Left lung (tissue), 14 donors: ENCODE measurements at places on chromosomes 13 and 19. TPM values are rescaled to one million over a fixed set of nuclear protein-coding genes. Genes with fewer than 3 reads are reported as not detected.

Gene PGLYRP1
- polyA plus RNA-seq, result 0.84 TPM

Gene ADAMTS10
- polyA plus RNA-seq, result 59.9 TPM

DNA sequence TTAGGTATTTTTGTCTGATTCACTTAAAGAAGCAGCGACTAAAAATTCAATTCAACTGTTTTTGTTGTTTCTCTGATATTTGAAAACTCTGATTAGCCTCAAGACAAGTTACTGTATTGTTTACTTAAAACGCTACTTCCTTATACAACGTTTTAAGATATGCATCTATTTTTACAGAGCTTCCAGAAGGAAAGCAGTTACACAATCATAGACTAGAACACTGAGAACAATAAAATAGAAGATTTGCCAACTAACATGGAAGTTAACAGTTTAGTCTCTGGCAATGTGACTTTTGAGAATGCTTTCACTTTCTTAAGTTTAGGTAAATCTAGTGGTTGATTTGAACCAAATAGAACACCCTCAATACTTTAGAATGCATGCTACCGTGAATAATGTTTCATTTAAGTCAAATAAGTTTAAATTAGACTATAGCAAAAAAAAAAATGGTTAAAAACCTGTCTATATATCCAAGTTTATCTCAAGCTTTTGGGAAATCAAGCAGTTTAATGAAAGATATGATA is 614.8 kb downstream of the DACH1 start:
- peak; percentile 13 for DNase-seq

DNA sequence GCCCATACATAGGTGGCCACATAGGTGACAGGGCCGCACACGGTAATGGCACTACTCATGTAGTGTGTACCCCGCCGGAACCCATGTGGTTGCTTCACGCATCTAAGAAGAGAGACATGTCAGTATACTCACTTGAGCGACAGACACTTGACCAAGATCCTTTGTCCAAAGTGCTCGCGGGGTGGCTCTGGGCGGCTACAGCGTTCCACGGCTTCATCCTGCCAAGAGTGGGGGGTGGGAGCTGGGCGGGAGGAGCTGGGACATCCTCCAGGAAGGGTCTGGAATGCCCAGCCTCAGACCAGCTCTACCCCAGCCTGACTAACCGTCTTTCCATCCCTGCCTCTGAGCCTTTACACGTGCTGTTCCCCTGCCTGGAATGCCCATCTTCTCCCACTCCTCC is 8.5 kb downstream of the ANGPTL8 start:
- DNase-seq, result no peak

DNA sequence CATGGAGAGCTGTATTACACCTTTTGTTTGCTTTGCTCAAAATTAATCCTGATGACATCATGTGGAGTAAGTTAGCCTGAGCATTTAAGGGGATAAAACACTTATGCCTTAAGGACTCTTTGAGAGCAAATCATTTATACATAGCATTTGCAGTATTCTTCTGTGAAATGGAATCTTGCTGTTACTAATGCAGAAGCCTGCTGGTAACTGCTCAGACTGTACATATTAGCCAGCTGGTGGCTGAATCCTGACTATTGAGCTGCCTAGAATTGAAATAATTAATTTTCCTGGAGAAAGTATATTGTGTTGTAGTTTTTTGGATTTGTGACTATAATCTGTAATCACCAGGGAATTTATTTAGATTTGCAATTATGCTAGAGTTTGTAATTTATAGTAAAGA is 363.2 kb downstream of the GPC6 start:
- DNase-seq, result no peak

DNA sequence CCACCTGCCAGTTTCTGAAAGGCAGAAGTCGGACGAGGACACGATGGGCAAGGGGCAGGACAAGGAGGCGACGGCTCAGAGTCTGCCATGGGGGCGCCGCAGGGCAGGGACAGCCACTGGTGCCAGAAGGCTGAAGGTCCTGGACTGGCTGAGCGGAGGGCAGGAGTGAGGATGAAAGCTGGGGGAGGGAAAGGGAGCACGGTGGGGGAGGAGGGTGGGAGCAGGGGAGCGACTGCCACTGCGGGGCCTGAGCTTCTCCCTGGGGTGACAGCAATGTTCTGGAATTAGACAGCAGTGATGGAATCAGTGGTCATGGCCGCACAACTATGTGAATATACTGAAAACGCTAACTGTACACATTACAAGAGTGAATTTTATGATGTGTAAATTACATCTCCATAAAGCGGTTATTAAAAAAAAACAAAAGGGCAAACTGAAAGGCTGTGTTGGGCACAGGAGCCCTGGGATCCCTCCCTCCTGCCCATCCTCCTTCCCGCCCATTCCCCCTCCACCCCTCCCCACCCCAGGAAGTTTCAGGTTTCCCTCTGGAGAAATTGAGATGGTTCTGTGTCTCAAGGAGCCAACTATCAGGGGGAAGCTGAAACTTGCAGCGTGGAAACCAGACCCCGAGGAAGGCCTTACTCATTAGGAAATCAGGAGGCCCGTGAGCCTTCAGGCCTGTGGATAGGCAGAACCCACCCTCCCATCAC is 15.9 kb downstream of the MLLT1 start:
- no peak for DNase-seq

DNA sequence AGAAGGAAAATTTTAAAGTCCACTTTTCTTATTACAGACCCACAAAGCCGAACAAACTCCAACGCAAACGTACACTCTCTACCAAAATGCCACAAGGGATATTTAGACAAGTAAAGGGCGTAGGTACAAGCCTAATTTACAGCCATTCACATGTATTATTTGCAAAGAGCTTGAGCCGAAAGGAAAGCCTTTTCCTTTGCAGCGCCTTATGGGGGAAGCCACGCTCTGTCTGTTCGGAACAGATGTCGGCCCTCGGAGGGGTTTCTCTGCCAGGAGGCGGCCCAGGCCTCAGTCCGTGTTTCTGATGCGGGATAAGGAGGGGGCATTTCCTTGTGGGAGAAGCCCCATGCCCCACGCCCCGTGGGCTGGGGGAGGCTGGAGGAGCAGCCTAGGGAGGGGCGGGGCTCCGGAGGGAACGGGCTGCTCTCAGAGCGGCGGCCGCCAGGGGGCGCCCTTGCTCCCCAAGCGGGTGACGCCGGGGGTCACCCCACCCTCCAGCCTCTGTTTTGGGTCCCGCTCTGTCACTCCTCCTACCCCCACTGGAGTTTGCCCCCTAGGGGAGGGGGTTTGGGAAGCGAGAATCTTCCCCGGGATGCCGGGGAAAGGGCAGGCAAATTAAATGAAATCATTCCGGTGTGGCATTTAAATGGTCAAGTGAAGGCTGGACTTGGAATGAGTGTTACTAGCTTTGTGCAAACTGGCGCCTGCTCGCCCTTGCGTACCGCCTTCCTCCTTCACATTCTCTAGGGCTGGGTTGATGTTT is 2.9 kb downstream of the HTR2A start:
- peak; percentile 72 for DNase-seq

GRCh38 chr19:46892252-46893179 is 31.7 kb downstream of the ARHGAP35 start:
- DNase-seq, result no peak

Gene RASAL3
- polyA plus RNA-seq, result 3.1 TPM

DNA sequence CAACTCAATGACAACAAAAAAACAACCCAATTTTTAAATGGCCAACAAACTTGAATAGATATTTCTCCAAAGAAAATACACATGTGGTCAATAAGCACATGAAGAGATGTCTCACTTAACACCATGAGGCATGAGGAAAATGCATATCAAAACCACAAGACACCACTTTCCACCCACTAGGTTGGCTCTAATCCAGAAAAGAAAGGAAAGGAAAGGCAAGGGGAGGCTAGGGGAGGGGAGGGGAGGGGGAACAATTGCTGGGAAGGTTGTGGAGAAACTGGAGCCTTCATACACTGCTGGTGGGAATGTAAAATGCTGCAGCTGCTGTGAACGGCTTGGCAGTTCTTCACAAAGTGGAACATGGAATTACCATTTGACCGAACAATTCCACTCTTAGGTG is 854.3 kb downstream of the UQCRFS1 start:
- DNase-seq, result no peak

DNA sequence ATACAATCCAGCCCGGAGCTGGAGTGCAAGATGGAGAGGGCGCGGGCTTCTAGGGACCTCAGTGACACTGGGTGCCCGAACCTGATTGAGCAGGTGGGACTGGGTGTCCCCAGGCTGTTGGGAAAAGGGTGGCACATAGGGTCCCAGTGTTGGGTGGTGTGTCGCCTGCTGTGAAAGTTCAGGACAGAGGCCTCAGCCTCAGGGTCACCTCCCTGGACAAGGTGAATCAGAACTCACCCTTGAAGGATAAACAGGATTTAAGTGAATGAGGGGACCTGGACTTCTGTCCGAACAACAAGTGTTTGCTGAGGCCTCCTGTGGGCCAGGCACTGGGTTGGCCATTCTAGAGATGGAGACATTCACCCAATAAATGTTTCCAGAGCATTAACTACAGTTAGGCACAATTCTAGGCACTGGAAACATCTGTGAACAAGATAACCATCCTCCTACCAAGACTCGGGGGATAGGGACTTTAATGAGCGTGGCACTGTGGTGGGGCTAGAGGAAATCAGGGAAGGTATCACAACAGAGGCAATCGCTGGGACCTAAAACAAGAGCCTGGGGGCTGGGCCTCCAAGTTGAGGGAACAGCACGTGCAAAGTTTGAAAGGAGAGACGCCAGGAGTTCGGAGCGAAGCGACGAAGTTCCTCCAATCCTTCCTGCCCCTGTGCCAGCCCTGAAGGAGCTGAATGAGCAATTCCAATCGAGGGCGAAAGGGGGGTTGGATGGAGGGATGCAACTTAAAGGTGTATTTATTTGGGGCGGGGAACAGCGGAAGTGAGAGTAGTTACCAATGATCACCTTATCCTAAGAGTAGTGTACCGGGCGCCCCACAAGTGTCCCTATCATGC is 921 bp upstream of the POLD1 start:
- DNase-seq, result no peak

Gene ZNF44
- polyA plus RNA-seq, result 29.3 TPM

DNA sequence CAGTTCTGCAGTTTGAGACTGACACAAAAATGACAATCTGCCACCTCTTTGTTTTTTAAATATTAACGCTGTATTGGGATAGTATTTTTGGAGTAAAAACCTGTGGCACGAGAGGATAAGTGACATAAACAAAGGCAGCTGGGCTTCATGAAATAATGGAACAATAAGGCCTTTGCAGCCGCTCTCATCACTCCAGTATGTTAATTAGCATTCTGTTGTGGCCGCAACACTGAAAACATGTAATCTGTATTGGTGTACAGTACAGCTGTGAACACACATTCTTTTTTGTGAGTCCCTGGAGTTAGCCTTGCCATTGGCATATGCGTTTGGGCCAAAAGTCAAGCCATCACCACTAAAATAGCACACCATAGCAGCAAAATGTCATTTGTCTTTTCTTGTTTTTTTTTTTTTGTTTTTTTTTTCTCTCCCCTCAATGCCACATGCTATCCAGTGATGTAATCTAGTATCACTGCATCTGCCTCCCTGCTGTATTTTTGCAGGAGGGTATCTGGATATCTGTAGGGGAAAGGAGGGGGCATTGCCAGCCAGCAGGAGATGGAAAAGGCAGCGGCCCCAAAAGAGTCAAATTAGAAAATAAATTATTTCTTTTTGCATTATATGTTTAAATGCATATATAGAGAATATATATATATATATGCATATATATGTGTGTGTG is 885 bp upstream of the ZNF536 start:
- DNase-seq, result no peak

- DNase-seq, result no peak
Measured at GRCh38 chr13:81874253-81874652, 1533.3 kb upstream of the SPRY2 start.

GRCh38 chr19:1327125-1327524 is 41.5 kb downstream of the EFNA2 start:
- DNase-seq, result no peak

Gene ZNF98
- 4.8 TPM for polyA plus RNA-seq

Gene MCEMP1
- polyA plus RNA-seq, result 0.32 TPM

GRCh38 chr13:35393886-35394285 is 82.6 kb downstream of the MAB21L1 start:
- DNase-seq, result no peak

GRCh38 chr13:98509271-98510155 is 67.4 kb downstream of the STK24 start:
- no peak for DNase-seq

- DNase-seq, result no peak
Measured at GRCh38 chr19:7610491-7611240, 15.0 kb downstream of the CAMSAP3 start.

Gene S1PR5
- polyA plus RNA-seq, result 0.86 TPM

Gene CBY2
- not detected for polyA plus RNA-seq

DNA sequence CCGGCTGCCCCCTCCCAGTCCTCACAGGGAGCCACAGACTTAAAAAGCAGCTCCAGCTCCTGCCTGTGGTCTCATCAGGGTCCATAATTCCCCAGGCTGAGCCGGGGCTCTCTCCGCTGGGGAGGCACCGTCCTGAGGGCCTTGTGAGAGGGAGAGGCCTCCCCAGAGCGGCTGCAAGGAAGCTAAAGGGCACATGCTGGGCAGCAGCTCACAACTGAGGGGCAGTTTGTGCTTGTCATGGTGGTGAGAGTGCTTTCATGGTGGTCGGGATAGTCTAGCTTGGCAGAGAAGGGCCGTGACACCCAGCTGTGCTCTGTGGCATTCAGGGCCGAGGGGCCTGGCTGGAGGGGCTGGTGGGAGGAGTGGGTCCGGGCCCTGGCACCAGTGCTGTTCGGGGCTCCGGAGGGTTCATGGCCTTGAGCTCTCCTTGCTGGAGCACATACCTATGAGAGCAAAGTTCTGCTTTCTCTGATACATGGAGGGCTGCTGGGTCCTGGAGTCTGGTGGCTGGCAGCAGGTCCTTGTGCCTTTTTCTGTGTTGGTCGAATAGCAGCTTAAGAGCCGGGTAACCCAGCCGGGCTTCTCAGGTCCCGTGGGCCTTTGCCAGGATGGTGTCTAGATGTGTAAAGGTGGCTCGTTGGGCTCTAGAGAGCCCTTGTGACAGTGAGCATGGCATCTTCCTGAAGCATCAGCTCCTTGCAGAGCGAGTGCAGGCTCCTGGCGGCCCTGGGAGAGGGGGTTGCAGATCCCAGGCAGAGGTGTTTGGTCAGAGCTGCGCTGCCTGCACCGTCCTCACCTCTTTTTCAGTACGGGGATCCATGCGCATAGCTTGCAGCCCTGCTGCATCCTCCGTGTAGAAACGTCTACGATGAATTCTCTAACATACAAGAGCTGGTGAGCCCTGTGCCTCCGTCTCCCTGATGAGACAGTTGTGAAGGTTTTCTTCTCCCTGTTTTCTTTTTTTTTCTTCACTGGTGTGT is 8.8 kb downstream of the UPF1 start:
- DNase-seq, result no peak

Gene LILRA1
- polyA plus RNA-seq, result 0.58 TPM

- DNase-seq, result no peak
Measured at GRCh38 chr19:45130888-45131615, 29.7 kb downstream of the NKPD1 start.

Gene IQCN
- 8.4 TPM for polyA plus RNA-seq

Gene GSX1
- polyA plus RNA-seq, result not detected

- DNase-seq, result no peak
Measured at GRCh38 chr13:32224916-32225315, 90.2 kb downstream of the ZAR1L start.

Gene CABP5
- not detected for polyA plus RNA-seq

Gene ZNF564
- polyA plus RNA-seq, result 10.8 TPM

Gene GJB6
- 1.9 TPM for polyA plus RNA-seq
